ENCODE measurements at places on chromosomes 7 and 10.

DNA sequence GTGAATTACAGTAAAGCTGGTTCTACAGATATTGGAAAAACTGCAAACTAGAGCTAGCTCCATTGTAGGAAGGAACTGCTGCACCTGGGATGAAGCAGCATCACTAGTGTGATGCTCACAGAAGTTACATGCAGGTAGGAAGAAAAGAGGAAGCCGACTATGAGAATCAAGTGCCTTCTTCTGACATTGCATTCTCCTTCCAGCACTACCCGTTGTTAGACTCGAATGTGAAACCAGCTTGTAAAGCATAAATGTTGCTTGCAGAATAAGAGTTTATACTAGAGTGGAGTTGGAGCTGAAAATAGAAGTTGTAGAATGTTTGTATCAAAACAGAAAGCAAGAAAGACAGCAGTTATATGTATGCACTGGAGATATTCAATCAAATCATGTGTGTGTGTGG lies 49.9 kb downstream of the TRIM24 start:
- no peak for DNase-seq

DNA sequence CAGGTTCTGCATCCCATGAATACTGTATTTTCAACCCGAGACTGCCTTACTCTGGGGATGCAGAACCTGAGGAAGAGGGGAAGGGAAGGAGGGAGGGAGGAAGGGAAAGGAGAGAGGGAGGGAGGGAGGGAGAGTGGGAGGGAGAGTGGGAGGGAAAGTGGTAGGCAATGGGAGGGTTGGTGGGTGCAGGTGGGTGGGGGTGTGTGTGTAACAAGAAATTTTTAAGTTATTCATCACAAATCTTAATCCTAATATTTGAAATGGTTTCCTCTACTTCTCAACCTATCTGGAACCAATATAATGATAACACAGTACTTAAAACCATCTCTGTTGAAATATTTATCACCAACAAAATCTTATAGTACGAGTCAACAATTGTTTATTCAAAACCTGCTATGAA lies 68.0 kb downstream of the PDSS1 start:
- no peak for DNase-seq

- DNase-seq = no peak
Measured at GRCh38 chr7:127619681-127620405, 1.9 kb upstream of the PAX4 start.

- no peak for DNase-seq
Measured at GRCh38 chr10:23283680-23284079, 60.9 kb downstream of the C10orf67 start.

- DNase-seq = no peak
Measured at GRCh38 chr7:5420881-5421713, 2.5 kb downstream of the TNRC18 start.

- no peak for DNase-seq
Measured at GRCh38 chr7:1440620-1441019, 18.6 kb downstream of the MICALL2 start.

GRCh38 chr10:79046326-79046725 lies 22.4 kb upstream of the ZMIZ1 start:
- no peak for DNase-seq

DNA sequence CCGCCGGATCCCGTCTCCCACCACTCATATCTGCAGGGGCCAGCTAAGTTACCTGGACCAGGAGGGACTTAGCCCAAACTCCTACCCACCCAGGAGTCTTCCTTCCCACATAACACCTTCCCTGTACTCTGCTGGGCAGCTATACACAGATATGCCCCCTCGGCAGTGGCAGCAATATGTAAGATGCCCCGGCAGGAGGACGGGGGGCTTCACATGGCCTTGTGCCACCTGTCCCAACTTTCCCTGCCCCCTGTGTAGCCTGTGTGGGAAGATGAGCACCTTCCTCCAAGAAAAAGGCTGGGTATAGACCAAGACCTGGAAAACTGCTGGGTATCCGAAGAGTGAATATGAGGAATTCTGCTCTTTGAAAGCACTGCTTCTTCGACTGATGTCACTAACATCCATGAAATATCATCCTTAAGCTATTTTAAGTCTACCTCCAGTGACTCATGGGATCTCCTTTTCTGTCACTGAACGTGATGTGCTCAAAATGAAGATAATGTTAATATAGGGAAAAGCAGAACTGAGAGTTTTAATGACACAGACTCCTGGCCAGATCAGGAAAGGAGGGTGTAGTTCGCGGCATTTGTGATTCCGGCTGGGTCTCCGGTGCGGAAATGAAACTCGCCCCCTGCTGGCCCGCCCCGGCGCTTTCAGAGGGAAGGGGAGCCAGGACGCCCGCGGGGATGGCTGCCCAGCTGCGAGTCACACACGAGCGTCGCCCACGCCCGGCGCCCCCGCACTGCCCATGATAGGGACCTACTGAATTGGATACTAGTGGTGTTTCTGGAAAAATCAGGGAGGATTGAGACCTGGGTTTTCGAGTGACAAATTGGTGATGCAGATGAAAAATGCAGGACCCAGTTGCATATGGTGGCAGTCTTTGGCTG lies 256.9 kb upstream of the NFE2L3 start:
- no peak for DNase-seq

DNA sequence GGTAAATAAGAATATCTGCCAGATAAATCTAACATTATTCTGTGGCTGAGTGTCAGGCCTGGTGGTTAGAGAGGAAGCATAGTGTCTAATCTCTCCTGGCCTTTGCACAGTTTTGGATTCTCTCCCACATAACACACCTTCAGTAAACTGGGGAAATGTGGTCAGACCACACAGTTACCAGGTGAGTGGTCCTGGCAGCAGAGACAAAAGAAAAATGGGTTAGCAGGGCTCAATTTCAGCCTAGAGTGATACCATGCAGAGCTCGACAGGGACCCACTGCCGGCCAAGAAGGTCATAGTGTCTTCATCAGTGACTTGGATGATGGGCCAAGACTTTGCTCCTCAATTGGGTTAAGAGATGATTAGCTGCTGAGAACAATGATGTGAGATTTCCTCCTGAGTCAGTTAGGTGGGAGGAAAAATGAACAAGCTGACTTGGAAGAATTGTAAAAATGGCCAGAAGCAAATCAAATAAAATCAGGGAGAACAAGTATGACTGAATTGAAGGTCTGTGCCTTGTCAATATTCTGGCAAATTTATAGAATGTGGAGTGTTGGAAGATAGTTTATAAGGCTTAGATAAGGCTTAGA lies 69.2 kb upstream of the EFCAB10 start:
- no peak for DNase-seq

DNA sequence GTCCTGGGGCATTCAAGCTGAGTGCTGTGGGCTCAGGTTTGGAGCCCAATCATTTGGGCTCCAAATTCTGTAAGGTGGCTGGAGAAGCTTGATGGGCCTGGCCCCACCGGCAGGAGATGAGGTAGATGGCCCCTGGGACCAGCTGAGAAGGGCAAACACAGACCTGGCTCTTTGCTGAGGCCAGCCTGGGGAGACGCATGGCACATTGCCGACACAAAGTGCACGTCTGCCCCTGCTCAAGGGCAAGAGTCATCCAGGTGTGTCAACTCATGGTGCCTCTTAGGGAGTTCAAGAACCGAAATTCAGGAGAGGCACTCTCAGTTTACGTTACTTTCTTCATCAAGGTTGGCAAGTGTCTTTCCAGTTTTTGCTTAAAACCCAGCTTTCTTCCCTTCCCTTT lies 227.5 kb downstream of the LRMDA start:
- DNase-seq = no peak

GRCh38 chr7:129529643-129530042 lies 27.3 kb downstream of the SMKR1 start:
- no peak for DNase-seq

GRCh38 chr7:156318426-156318825 lies 322.1 kb upstream of the RNF32 start:
- no peak for DNase-seq

Data from stimulated activated CD4-positive, alpha-beta T cell treated with anti-CD3 and anti-CD28 coated beads, Interleukin-1b, Interleukin-23, amount 100 ng/mL, for 1 hour (primary cell).